Left kidney (tissue), 8 donors: ENCODE measurements at places on chromosomes 3 and 15. TPM values are rescaled to one million over a fixed set of nuclear protein-coding genes. Genes with fewer than 3 reads are reported as not detected.

Gene MASP1
- polyA plus RNA-seq, result 8.7 TPM

DNA sequence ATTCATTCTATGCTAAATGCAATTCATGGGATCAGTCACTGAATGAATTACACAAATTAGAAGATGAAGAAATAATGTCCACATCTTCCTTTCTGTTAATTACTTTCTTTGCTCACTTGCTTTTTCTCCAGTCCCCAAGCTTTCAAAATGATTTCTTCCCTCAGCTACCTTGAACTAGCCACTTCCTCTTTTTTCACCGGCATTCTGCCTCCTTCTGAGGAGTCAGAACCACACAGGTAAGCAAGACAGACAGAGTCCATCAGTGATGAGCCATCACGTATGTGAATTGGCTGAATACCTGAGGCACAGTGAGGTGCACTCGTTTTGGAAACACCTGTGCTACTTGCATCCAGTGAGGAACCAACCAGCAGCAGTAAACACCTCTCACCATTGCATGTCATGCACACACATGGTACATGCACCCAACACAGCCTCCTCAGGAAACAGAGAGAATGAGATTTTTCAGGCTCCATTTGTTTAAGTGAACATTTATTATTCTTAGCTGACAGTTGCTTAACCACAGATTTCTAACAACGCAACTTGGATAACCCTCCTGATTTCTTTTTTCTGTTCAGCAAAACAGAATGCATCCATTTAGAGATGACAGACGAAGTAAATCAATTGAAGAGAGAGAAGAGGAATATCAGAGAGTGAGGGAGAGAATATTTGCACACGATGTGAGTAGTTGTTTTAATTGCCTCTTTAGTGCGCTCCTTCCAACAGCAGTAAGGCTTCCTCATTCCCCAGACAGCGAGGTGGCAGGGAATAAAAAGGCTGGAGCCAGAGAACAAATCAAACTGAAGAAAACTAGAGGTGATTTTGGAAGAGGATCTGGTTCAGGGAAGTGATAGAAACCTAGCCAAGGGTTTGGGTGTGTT is 69.3 kb downstream of the ARPP21 start:
- no peak for DNase-seq

- peak; percentile 25 for DNase-seq
These were observed 5.8 kb downstream of the RBMS3 start for GRCh38 chr3:29286478-29287240.

- DNase-seq, result no peak
These were observed 134.3 kb downstream of the NSMCE3 start for GRCh38 chr15:29135309-29135657.

Gene SERF2
- 529 TPM for polyA plus RNA-seq

DNA sequence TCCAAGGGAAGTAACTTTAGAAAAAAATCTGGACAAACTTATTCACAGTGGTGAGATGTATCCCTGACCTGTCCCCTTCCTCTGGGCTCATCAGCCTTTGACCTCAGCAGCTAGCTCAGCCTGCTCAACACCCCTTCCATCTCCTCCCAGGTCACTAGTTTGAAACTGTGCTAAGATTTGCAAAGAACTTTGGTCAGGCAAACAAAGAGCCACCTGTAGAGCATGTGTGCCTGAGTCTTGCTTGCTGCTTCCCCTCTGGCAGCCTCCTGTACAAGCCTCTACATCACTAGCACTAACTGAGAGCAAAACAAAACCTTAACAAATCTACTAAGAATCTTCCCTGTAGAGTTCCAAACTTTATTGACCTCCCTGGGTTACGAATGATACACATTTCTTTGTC is 43.9 kb downstream of the NR1I2 start:
- no peak for DNase-seq

DNA sequence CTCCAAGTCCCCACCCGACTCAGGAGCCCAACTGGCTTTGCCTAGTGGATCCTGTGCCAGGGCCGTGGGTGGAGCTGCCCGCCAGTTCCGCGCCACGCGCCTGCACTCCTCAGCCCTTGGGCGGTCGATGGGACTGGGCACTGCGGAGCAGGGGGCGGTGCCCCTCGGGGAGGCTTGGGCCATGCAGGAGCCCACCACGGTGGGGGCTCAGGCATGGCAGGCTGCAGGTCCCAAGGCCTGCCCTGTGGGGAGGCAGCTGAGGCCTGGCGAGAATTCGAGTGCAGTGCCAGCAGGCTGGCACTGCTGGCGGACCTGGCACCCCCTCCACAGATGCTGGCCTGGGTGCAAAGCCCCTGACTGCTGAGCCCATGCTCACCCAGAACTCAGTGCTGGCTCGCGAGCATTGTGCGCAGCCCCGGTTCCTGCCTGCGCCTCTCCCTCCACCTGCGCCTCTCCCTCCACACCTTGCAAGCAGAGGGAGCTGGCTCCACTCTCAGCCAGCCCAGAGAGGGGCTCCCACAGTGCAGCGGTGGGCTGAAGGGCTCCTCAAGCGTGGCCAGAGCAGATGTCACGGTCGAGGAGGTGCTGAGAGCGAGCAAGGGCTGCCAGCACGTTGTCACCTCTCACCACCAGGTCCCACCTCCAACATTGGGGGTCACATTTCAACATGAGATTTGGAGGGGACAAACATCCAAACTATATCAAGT is 122.7 kb downstream of the USP13 start:
- no peak for DNase-seq

Gene GABRB3
- polyA plus RNA-seq, result 6.0 TPM

GRCh38 chr3:62987721-62988120 is 112.5 kb upstream of the CADPS start:
- no peak for DNase-seq

Gene CBLB
- polyA plus RNA-seq, result 64.4 TPM

- peak; percentile 14 for DNase-seq
These were observed 70.9 kb downstream of the DCUN1D1 start for GRCh38 chr3:182909318-182910040.

GRCh38 chr15:65371976-65372786 is 5.6 kb downstream of the IGDCC3 start:
- no peak for DNase-seq

Gene ZBTB47
- polyA plus RNA-seq, result 12.7 TPM

- no peak for DNase-seq
These were observed 89.2 kb downstream of the CERS3 start for GRCh38 chr15:100439514-100439913.

Gene ARL8B
- polyA plus RNA-seq, result 84.3 TPM

Gene GABRA5
- polyA plus RNA-seq, result 0.38 TPM

DNA sequence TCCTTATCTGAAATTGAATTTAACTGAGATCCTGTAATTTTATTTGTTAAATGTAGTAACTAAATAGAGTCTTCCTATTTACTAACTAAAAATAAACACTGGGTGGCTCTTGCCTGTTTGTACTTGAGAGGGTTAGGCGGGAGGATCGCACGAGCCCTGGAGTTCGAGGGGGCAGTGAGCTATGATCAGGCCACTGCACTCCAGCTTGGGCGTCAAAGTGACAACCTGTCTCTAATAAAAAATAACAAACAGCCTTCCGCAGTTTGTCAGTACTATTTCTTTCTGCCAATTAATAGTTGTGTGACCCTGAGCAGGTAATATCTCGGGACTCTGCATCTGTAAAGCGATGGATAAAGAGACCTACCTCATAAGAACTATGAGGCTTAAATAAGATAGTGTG is 768 bp upstream of the PDE12 start:
- no peak for DNase-seq

DNA sequence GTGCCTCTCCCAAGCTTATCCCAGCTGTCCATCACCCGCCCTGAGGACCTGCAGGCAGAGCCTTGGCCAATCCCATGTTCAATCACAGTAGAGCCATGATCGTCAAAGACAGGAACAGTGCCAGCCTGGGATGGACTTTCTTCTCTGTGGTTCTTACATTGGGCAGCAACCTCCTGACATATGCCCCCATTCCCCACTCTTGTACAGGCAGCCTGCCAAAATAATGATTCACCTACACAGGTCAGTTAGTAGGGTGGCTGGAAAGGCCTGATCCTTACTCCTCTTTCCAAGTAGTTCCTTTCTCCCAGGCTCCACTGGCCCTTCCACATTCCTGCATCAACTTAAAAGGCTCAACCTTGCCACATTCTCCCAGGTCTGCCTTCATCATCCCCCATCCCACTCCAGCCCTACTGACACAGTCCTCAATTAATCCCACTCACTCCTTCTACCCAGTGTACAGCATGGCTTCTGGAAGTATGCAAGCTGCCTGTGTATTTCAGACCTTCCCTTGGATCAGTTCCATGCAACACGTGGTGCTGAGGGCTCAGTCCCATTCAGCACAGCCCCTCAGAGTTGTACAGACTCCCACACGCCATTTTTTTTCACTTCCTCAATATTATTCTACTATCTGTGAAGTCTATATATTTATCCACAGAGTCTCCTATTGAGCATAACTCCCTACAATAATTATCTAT is 189.8 kb downstream of the NTRK3 start:
- no peak for DNase-seq

GRCh38 chr15:95409626-95410310 is 920.7 kb upstream of the NR2F2 start:
- DNase-seq, result peak; percentile 62

Gene MYLK
- polyA plus RNA-seq, result 132 TPM

DNA sequence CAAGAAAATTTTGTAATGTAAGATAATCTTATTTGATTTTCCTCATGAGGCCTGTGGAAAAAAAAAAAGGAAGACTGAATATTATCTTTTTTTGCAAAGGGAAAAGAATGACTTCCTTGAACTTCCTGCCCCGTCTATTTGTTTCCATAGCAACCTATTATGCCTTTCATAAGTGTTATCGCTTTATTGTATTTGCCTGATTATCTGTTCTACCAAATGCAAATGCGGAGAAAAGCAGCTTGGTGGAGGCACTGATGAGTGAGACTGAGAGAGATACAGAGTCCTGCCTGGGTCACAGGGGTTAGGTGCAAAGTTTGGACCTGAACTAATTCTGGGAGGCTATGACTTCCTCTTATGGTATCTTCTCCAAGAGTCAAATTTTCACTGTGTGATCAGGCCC is 334.0 kb upstream of the KCNMB2 start:
- DNase-seq, result no peak

DNA sequence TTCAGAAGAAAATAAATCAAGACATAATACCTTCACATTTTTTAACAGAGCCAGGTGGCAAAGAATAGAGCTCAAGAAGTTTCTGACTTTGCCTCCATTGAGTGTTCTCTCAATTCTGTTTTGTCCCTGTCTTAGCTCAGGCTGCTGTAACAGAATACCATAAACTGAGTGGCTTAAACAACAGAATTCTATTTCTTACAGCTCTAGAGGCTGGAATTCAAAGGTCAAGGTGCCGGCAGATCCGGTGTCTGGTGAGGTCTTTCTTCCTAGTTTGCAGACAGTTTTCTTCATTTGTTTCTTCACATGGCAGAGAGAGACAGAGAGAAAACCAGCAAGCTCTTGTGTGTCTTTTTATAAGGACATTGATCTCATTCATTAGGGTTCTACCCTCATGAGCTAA is 25.6 kb downstream of the IQCH start:
- peak; percentile 55 for DNase-seq

Gene SUCLG2
- polyA plus RNA-seq, result 77.9 TPM

DNA sequence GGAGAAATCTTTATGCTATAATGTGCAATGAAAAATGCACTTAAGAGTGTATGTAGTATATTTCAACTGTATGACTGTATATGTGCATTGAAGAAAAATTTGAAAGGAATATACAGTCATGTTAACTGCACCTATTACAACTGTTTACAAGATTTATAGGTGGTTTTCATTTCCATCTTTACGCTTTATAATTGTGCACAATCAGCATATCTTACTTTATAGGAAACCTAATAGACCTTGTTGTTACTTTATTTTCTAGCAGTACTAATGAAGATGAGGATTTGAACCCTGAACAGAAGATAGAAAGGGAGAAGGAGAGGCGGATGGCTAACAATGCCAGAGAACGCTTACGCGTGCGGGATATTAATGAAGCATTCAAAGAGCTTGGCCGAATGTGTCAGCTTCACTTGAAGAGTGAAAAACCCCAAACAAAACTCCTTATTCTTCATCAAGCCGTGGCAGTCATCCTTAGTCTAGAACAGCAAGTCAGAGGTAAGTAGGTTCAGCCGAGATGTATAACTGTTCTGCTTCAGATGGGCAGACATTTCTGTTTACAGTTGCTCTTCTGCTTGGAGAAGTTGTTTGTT is 103.4 kb upstream of the CGNL1 start:
- no peak for DNase-seq

Gene GPR171
- polyA plus RNA-seq, result not detected

Gene MRAS
- polyA plus RNA-seq, result 29.7 TPM

GRCh38 chr3:32340039-32340438 is 51.6 kb upstream of the CMTM7 start:
- peak; percentile 70 for DNase-seq

GRCh38 chr3:27220166-27220565 is 149.0 kb downstream of the NEK10 start:
- no peak for DNase-seq

GRCh38 chr3:160081958-160082533 is 93.4 kb downstream of the IL12A start:
- DNase-seq, result no peak

GRCh38 chr3:157119369-157119951 is 40.5 kb downstream of the CCNL1 start:
- no peak for DNase-seq

- DNase-seq, result no peak
These were observed 3.3 kb upstream of the CP start for GRCh38 chr3:149224736-149225594.

- DNase-seq, result no peak
These were observed 5.2 kb downstream of the HYAL2 start for GRCh38 chr3:50317300-50317699.

- DNase-seq, result no peak
These were observed 81.3 kb downstream of the CHL1 start for GRCh38 chr3:277873-278272.

Gene ANO10
- 44.3 TPM for polyA plus RNA-seq

Gene ABCC5
- 68.0 TPM for polyA plus RNA-seq

DNA sequence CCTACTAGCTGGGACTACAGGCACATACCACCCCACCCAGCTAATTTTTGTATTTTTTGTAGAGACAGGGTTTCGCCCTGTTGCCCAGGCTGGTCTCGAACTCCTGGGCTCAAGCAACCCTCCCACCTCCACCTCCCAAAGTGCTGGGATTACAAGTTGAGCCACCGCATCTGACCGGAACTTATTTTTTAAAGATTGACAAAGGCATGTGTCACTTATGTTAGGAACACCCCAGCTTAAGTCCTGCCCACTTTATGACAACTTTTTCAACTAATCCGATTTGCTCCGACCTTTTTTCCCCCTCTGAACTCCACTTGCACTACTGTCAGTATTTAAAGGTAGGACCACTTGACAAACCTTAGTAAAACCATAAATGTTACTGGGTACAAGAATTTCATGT is 211.6 kb upstream of the NR2E3 start:
- no peak for DNase-seq

Gene CYB561D2
- 14.1 TPM for polyA plus RNA-seq

GRCh38 chr15:90184786-90185704 is 16.1 kb upstream of the SEMA4B start:
- peak; percentile 75 for DNase-seq

DNA sequence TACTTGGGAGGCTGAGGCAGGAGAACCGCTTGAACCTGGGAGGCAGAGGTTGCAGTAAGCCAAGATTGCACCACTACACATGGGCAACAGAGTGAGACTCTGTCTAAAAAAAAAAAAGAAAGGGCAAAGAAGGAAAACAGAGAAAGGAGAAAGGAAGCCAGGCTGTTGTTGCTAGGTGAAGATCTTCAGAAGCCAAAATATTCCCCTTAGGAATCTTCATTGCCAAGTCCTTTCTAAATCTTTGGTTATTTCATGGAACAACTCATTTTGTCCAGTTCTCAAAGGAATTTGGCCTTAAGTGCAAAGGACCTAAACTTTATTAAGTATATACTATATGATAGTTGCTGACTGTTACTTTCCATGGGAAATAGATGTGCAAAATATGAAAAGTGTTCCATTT is 59.2 kb upstream of the OSBPL11 start:
- DNase-seq, result no peak

Gene P2RY13
- polyA plus RNA-seq, result 0.81 TPM
